ENCODE measurements at places on chromosomes 1 and 21.

DNA sequence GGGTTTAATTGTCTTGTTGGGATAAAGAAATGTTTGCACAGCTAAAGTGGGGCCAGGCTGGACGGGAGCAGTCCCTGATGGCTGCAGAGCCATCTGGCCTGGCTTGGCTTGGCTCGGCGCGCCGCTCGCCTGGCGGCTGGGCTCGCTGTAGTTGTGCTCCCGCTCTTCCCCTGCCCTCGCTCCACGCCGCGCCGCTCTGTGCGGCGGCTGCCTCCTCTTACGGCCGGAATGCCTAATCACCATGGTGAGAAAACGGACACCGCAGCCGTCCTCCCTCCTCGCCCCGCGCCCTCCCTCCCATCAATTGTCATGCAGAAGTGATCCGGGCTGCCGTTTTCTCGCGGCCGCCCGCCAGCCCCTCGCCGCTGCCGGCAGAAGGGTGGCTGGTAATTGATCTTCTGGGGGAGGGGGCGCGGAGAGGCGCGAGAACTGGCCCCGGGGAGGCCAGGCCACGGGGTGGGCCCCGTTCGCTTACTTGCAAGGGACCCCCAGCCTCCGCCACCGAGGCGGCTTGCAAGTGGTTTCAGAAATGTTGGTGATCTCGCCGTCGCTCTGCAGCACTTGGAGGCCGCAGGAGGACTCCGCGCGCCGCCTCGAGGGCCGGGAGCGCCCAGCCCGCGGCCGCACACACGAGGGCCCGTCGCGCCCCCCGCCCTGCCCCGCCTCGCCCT lies 12.4 kb downstream of the RNF220 start:
- DNase-seq = no peak

GRCh38 chr1:218817691-218818465 lies 355.8 kb upstream of the LYPLAL1 start:
- DNase-seq = no peak

- DNase-seq = peak; percentile 57
Measured at GRCh38 chr1:15627343-15627988, 10.2 kb downstream of the DDI2 start.

GRCh38 chr1:116875391-116875790 lies 34.3 kb upstream of the PTGFRN start:
- no peak for DNase-seq

DNA sequence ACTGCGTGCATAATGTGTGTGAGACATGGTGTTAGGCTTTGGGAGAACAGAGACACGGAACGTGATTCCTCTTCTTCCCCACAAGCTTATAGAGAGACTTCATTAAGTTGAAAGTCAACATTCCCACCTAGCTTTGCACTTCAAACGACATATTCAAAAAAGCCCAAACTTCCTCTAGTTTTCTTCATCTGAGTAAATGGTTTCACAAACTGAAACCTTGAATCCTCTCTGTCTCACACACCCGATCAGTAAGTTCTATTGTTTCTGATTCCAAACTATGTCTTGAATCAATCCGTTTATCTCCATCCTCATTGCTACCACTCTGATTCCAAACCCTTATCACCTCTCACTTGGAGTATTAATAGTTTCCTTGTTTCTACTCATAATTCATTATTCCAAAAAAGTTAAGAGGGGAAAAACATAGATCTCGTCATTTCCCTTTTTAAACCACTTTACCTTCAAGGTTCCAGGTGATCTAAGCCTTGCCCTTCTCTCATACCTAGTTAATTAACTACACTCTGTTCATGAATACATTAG lies 1.6 kb upstream of the METTL18 start:
- DNase-seq = no peak

DNA sequence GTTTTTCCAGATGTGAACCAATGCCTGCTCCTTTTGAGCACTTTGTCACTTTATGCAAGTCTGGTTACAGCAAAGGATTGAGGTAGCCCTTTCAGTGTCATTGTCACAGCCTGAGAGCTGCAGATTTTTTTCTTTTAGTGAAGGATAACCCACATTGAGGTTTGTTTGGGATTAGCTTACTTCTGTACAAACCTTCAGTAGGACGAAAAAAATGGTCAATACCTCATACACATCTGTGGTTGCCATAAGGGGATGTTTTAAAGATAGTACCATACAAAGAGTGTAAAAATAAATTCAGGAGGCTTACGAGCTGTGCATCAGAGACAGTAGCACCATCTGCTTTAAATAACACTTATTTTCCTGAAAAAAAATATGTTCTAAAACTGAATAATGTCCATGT lies 566.0 kb downstream of the AJAP1 start:
- no peak for DNase-seq

DNA sequence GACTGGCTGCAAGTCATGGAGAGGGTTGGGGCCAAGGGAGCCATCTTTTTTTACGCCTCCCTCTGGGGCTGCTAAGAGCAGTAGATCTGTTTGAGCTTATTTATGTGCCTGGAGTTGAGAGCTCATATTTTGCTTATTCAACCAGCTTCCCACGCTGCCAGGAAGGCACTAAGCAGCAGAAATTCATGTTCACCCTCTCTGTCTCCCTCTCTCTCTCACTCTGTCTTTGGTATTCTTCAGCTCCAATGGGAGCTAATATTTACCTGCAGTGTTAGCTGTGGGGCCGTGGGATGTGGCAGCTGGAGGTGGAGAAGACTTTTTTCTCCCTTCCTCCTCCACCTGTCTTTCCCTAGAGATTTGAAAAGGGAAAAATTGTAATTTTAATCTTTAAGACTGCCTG lies 26.8 kb upstream of the CACNA1E start:
- DNase-seq = no peak

- DNase-seq = no peak
Measured at GRCh38 chr1:203072002-203072602, 13.7 kb downstream of the MYOG start.
